ENCODE measurements at places on chromosomes 11 and 22.

- DNase-seq = peak; percentile 12
These were observed 11.9 kb upstream of the NARS2 start for GRCh38 chr11:78586452-78587046.

- DNase-seq = no peak
These were observed 22.4 kb upstream of the CAPRIN1 start for GRCh38 chr11:34029176-34029575.

- DNase-seq = no peak
These were observed 892.9 kb downstream of the OPCML start for GRCh38 chr11:132639403-132639802.

GRCh38 chr11:66934950-66935779 lies 23.0 kb downstream of the PC start:
- no peak for DNase-seq

- no peak for DNase-seq
These were observed 145.3 kb downstream of the NCAM1 start for GRCh38 chr11:113106507-113106906.

DNA sequence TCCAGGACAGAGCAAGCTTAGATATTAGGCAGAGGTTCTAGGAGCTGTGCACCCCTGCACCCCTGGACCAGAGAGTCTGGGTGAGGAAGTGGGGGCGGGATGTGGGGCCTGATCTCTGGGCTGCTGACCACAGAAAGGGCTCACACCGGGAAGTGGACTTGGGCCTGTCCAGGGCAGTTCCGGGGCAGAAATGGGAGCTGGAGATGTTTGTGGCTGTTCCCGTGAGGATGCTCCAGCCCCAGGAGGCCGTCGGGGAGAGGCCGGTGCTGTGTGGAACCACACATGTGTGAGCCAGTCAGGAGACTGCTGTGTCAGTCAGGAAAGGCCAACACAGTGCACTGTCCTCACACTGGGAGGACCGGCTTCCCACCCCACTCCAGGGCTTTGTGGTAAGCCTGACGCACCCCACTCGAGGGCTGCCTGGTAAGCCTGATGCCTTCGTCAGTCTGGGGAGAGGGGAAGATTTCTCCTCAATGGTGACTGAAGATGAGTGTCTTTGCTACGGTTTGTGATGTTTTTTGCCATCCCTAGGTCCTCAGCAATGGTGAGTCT lies 741.0 kb downstream of the BRD1 start:
- DNase-seq = no peak

- peak; percentile 86 for DNase-seq
These were observed 7.3 kb upstream of the NCF4 start for GRCh38 chr22:36853407-36854099.

GRCh38 chr11:111155021-111155420 lies 90.5 kb upstream of the POU2AF2 start:
- no peak for DNase-seq

DNA sequence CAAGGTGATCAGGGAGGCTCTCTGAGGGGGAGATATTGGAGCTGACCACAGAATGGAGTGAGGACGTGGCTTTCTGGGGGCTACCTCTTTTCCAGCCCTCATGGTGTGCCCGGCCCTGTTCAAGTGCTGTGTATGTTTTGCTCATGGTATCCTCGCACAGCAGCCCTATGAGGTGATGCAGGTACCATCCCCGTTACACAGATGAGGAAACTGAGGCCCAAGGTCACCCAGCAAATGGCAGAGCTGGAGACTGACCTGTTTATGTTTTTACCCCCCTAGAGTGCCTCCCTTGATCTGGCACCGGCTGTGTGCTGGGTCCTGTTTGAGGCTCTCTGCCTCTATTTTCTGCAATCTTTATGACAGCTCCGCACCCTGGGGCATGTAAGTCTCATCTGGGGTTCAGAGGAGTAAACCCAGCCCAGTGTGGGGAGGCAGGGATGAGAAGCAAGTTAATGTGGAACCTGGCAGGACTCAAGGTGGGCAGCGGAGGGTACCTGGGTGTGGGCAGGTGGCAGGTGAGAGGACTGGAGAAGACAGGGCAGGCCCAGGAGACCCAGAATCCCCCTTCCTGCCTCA lies 20.8 kb downstream of the SGSM1 start:
- no peak for DNase-seq

DNA sequence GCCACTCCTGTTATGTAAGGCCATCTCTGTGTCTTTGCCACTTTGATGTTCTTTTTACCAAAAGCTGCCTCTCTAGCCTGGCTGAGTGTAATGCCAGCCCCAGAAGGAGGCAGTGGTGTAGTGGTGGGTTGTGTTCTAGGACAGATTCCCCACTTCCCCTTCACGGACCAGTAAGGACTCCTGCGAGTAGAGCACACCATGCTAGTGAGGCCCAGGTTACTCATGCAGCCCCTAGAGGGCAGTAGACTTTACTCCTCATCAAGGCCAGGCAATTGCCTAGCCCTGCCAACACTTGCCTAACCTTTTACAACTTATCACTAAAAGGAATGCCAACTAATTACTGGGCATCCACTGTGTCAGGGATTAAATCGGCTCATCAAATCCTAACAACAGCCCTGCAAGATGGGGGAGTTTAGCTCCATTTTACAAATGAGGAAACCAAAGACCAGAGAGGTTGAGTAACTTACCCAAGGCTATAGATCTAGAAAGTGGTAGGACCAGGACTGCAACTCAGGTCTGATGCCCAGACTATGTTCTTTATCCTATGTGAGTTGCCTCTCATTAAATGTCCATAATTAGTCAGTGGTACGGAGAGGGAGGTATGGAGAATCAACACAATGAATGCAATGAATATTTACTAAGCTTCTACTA lies 75.3 kb downstream of the APIP start:
- DNase-seq = peak; percentile 12

DNA sequence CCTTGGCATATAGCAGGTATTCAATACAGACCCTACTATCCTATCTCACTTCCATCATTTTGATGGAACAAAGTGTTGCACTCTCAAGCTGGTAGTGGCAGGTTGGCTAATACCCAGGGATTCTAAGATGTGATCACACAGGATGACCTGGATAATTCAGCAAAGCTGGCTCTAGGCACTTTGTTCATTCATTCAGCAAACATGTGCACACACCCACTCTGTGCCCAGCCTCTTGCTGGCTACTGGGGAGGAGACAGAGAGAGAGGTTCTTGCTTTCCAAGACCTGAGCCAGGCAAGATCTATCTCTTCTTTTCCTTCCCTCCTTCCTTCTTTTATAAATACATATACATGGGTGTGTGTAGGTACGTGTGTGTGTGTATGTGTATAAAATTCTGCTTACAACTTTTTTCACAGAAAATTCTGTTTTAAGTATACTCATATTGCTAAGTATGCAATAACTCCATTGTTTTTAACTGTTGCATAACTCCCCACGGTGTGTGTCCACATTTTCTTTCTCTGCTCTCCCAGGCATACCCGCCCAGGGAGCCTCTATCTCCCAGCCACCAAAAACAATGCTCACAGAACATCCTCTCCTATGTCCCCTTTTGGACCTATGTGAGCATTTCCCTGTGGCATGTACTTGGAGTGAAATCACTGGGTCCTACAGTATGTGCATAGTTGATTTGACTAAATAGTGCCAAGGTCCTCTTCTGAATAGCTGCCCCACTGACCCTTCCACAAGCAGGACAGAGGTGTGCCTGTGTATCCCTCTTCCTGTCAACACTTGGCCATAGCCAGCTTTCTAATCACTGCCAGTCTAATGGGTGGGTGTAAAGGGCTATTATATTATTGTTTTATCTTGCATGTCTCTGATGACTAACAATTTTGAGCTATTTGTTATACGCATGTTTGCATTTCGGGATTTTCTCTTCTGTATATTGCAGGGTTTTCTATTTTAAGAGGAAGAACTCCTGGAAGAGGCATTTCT lies 27.5 kb downstream of the CLPB start:
- no peak for DNase-seq

GRCh38 chr22:26461188-26461810 lies 22.3 kb downstream of the HPS4 start:
- DNase-seq = peak; percentile 21

GRCh38 chr11:132475026-132475425 lies 1057.3 kb downstream of the OPCML start:
- no peak for DNase-seq

- no peak for DNase-seq
These were observed 452.0 kb upstream of the CCDC179 start for GRCh38 chr11:23311986-23312940.

DNA sequence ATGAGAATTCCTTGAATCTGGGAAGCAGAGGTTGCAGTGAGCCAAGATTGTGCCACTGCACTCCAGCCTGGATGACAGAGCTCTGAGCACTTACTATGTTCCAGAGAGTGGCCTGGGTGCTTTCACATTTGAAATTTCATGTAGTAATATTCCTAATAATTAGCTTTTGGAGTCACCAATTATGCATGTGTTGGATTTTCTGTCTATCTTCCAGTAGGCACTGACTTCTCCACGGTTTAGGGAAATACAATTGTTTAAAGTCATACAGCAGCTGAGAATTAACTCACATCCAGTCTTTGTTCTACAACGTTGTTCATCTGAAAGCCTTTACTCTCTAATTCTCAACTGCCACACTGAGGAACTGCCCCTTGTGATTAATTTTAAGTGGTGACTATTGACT lies 150.2 kb downstream of the CSNK2A3 start:
- DNase-seq = no peak

GRCh38 chr11:102154806-102155205 lies 44.6 kb downstream of the YAP1 start:
- DNase-seq = no peak

DNA sequence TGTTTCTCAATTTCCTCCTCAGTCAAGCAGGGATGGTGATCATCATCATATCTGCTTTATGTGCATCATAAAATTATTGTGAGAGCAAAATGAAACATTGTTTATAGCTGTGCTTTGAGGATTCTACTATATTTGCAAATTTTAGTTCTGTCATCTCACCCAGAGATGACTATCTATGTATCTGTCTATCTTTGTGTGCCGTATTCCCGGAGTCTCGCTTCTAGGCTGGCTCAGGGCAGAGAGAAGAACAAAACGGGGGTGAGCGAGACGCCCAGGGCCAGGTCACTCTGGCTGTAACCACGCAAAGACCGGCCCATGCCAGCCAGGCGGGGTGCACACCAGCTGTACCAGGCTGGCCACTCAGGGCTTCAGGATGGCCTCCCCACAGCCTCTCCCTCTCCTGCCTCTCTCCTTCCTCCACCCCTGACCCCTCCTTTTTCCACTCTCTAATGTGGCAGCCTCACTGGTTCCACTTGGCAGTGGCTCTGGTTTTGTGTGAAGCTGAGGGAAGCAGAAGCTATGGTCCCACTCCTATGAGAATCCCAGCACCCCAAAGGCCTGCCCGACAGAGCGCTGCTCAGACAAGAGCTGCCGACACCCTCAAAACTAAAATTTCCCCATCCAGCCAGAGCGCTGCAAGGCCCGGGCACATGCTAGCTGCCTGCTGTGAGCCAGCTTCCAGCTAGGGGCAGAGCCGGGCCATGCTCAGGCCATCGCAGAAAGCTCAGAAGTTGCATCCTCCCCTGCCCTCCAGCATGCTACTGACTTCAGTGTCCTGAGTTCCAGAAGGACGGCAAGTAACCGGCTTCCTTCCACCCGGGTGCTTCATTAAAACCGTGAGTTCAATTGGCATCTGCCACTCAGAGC lies 139.5 kb upstream of the TBCEL start:
- DNase-seq = no peak

GRCh38 chr11:66258473-66258893 lies 10.0 kb upstream of the RAB1B start:
- DNase-seq = no peak

All from CD4-positive, alpha-beta T cell treated with Interleukin-6 at 100 ng/mL for 8 hours (primary cell).